ENCODE measurements at places on chromosomes 3 and 15. TPM values are rescaled to one million over a fixed set of nuclear protein-coding genes. Genes with fewer than 3 reads are reported as not detected.

DNA sequence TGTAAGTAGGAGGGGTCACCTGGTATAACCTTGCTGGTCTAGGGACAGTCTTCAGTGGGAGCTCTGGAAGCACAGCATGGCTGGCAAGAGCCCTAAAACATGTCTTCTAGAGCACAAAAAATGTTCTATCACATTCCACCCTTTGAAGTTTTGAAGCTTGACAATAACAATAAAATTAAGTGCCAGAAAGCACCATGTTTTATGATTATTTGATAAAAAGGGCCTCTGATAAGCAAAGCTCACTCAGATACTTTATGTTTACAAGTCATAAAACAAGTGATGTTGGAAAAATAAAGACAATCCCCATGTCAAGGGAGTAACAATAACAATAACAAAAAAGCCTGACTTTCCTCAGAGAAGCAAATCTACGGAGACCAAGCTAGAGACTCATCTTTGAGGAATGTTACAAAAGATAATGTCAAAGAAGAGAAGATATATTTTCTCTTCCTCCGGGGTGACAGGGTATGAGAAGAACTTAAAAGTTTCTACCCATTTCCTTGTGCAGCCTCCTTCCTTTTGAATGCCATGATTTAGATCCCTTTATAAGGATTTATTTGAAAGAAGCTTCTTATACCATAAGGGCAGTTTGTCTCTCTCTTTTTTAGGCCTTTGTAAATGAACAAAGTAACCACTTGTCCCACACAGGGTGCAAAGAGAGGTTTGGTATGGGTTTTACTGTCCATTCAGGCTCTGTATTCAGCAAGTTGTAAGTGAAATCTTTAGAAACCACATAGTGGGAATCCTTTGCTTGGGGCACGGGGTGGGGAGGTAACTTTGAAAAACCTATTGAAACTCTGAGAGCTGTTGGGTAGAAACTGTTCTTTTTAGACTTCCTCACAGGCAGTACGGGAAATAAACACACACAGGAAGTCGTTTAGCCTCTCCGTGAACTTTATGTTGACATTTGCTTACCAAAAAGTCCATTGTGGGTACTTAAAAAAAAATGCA, 109.6 kb upstream of the RBMS3 start:
- DNase-seq = no peak

TNIK gene
- total RNA-seq = 4.0 TPM

GPR149 gene
- total RNA-seq = not detected

ALG1L2 gene
- total RNA-seq = 0.78 TPM

ACTC1 gene
- total RNA-seq = not detected

DNA sequence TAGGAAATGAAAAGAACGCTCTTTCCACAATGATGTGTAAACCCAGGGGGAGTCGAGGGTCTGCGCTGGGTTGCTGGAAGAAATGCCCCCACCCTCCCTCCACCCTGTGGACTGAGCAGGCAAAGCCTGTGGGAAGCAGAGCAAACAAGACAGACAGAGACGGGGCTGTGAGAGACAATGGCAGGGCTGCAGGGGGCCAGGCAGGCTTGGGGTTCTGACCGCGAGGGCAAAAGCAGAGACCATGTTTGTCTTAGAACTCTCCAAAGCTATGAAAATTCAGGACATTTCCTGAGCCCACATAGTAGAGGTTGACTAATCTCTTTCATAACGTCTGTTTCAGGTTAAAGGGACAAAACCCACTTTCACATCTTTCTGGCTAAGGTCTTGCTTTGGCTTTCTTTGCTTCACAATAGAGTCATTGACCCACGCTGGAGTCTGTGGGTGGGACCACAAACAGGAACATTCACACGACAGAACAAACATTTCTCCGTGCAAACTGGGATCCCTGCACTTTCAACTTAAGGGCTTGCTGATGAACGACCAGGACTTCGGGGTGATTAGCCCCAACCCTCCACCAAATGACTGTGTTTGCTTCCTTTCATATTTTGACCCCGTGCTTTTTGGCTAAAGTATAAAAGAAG, 156.0 kb upstream of the TPM1 start:
- DNase-seq = peak; percentile 75

DNA sequence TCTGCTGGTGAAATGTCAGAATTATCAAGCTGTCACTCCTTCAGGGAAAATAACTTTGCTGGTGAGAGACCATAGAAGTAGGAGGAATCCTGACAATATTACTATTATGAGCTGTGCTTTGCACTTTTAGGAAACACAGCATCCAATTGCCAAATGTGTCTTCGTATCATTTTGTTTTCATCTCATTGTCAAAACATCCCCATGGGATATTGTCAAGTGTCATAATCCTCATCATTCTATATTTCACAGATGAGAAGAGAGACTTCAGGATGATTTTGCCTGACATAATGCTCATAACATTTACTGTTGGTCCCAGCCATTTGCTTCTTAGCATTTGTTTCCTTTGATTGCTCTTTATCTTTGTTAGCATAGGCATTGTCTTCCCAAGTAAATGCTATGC, 120.5 kb upstream of the NUDT16 start:
- no peak for DNase-seq

DNA sequence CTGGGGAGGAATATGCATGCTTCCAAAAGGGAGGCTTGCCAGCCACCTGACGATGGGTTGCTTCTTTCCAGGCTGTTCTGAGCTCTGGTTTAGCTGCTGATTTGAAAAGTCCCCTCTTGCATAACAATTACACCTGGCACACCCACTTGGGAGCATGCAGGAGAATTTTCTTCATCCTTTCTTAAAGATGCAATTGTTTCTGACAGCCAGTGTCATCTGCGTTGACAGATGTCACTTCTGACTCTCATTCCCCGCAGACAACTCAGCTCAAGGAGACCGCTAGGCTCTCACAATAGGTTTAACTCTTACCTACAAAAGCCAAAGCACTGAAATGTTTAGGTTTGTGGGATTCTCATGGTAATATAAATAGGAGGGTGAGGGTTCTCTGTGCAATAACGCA, 185.6 kb upstream of the SYNPR start:
- DNase-seq = no peak

DNA sequence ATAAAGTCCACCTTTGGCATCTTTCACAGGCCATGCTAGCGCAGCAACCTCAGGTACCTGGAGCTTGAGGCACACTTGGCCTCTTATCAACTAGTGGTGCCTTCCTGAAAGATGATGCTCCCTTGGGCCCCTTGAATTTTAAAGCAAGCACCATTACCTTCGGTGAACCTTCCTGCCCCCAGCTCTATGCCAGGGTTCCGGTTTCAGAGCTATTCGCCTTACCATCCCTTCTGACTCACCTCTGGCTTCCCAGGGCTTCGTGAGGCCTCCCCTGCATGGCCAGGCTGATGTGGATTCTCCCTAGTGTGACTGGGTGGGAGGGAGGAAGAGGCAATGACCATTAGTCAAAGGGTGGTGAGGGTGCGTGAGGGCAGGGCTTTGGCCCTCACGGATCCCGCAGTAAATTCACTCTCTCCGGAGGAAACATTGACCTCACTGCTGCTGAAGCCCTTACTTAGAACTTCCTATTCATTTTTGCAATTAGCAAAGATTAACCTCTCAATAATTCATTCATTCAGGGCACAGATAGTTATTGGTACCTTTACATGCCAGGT, 16.3 kb downstream of the BHLHE40 start:
- peak; percentile 19 for DNase-seq

GOLGA6L7 gene
- not detected for total RNA-seq

DNA sequence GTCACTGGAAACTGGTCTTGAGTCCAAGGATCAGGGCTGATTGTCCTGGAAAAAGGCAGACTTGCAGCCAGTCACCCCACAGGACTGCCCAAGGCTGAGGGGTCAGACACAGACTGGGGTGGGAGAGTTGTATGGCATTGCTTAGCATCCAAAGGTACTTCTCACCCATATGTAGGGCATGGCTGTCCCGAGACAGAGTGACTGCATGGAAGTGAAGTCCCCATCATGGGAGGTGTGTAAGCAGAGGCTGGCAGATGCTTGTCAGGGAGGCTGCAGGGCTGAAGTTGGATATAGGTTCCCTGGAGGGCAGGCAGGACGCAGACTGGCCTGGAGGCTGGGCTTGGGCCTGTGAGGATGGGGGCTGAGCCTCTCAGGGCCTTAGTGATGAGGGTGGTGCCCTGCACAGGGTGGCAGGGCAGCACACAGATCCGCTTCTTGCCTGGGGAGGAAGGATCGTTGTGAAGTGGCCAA, 31.1 kb downstream of the PSTPIP1 start:
- DNase-seq = peak; percentile 27

GRCh38 chr3:154044671-154045070, 76.5 kb upstream of the ARHGEF26 start:
- no peak for DNase-seq

GRCh38 chr3:67739851-67740250, 85.4 kb upstream of the SUCLG2 start:
- no peak for DNase-seq

ANKRD34C gene
- total RNA-seq = not detected

EIF5A2 gene
- total RNA-seq = 1.6 TPM

MESP2 gene
- 0.15 TPM for total RNA-seq

- no peak for DNase-seq
These were observed 30.0 kb downstream of the PAQR5 start for GRCh38 chr15:69328739-69329138.

DNA sequence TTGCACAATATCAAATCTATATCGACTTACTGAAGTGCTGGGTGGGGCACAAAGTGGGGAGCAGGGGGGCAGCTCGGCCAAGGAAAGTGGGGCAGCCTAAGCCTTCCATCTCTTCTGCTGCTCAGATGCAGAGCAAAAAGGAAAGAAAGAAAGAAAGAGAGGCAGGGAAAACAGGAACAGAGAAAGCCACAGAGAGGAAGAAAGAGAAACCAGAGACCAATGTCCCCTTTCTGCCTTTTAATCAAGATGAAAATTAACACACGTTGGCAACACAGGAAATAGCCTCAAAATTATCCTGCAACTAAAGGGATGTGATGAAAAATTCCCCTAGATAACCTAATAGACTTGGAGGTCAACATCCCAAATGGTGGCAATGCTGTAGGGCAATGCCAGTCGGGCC, 72.2 kb upstream of the RAD18 start:
- no peak for DNase-seq

DNA sequence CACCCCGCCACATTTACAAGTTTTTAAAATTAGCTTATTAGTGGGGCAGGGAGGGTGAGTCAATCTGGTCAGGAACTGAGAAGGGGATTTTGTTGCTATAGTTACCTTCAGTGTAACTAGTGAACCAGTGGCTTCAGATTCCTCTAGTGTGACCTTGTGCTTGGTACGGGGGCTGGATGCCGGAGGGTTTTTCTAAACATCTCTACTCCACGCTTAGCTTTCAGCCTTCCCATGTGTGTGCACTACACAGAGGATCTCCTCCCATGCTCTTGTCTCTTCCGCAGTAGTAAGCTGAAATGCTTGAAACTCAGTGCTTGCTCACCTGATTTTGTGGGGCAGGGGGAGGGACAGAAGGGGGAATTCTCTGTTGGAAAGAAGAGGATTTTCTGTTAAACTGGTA, 67.9 kb upstream of the AKAP13 start:
- DNase-seq = no peak

- DNase-seq = no peak
These were observed 205.7 kb upstream of the ROBO1 start for GRCh38 chr3:79973482-79973881.

- DNase-seq = peak; percentile 97
These were observed 45.7 kb upstream of the LCTL start for GRCh38 chr15:66611257-66612053.

DNA sequence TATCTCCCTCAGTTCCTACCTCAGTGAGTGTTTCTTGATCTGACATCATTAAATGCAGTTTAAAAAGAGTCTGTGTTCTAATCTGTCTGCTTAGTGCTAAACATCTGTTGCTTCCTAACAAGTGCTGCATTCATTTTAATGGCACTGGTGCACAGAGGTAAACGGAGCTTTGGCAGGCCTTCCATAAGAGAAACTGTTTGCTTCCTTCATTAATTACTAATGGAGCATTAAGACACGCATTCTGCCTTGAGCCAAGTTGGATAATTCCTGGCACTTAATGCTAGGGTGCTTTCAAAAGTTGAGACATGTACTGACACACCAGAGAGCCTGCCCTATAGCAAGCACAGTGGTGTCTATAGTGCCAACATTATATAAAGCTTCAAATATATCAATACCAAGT, 34.7 kb downstream of the SCG5 start:
- DNase-seq = no peak

STRC gene
- total RNA-seq = 0.53 TPM

GRCh38 chr15:35174948-35175347, 89.9 kb upstream of the NANOGP8 start:
- no peak for DNase-seq

EPHB1 gene
- 8.1 TPM for total RNA-seq

GRCh38 chr3:194286375-194287146, 64.6 kb downstream of the CPN2 start:
- DNase-seq = no peak

DNA sequence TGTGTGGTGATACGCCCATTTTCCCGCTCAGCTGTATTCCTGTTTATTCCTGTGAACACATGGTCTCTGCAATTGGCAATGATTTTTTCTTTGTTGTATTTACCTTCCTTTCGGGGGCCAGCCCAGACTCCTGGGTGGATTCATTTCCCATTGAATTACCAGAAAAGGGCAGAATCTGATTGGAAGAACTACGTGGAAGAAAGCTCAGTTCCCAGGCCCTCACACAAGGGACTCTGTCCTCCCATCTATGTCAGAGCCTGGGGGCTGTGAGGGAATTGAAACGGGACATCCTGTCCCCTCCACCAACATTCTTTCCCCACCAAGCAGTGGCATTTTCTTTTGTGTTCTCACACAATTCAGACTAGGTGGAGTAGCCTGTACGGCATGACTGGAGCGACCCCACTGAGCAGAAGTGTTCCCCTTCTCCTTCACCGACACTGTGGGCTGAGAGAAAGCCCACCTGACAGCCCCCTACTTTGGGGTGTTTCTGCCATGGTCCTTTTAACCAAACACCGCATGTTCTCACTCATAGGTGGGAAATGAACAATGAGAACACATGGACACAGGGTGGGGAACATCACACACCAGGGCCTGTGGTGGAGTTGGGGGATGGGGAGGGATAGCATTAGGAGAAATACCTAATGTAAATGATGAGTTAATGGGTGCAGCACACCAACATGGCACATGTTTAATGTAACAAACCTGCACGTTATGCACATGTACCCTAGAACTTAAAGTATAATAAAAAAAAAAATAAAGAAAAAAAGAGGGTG, 32.1 kb upstream of the RFTN1 start:
- DNase-seq = no peak

DNA sequence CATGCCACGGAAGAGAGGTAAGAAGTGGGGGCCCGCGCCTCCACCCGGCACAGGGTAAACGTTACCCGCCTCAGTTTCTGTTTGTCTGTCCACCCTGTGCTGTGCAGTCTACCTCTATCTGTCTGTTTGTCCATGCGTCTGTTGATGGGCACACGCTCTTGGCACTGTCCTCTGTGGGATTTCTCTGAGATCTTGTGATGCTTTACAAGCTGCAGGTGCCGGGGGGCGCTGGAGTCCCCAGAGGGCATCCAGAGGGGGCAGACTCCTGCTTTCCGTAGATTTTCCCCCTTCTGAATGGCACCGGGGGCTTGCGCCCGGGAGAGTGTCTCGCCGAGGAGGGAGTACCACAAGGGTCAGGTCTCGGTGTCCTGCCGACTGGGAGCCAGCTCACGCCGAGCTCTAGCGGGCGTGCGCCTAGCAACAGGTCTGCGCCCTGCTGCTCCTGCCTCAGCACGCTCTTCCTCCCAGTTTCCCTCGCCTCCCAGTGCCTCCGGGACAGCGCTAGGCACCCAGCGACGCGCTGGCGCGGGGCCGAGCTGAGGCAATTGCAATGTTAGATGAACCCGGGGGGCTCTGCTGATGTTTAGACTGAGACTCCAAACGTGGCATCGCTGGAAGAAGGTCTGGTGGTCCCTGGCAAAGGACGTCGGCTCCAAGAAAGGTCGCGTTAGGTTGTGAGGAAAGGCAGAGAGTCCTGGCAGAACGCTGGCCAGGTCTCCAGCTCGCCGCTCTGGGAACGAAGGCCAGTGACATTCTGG, 667 bp downstream of the CEMIP start:
- no peak for DNase-seq

- DNase-seq = no peak
These were observed 61.7 kb downstream of the FMN1 start for GRCh38 chr15:33132722-33133345.
